ENCODE measurements at places on chromosomes 7 and 10.

DNA sequence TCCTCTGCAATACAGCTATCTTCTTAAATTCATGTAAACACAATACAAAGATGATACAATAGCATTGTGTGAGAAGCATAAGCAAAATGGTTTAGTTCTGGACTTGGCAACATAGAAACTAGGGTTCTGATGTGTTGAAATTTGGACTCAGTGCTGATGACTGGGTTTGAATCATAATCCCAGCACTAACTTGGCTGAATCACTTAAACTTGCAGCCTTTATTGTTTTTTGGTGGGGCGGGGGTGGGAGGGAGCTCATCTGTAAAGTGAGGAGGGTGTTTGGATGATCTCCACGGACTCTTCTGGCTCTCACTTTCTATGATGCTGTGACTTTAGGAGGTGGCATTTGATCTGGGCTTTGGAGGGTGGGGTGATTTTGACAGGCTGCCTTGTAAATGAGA, 158.2 kb downstream of the WNT2 start:
- DNase-seq: no peak

- DNase-seq: no peak
Measured at GRCh38 chr7:22202141-22202540, 154.8 kb downstream of the RAPGEF5 start.

DNA sequence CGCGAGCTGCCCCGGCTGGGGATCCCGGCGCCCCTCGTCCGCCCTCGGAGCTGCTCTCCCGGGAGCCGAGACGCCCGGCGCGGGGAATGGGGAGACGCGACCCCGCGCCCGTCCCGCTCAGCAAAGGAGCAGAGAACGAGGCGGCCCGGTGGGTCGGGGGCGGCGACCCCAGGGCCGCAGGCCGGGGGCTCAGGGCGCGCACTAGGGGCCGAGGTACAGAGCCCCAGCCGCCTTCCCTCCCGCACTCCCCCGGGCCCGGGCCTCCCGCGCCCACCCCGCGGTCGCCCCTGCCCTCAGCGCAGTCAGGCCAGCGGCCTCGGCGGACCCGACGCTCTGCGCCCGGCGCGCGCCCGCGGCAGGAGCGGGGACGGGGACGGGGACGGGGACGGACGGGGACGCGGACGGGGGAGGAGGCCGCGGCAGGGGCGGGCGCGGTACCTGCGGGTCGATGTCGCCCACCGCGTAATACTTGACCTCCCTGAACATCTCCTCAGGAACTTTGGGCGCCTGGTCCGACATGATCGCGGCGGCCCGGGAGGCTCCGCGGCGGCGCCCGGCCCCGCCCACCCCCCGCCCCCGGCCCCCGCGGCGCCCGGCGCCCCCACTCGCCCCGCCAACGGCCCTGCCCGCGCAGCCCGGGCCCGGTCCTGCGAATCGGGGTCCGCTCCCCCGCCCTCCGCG, 373 bp downstream of the PAXIP1 start:
- DNase-seq: no peak

DNA sequence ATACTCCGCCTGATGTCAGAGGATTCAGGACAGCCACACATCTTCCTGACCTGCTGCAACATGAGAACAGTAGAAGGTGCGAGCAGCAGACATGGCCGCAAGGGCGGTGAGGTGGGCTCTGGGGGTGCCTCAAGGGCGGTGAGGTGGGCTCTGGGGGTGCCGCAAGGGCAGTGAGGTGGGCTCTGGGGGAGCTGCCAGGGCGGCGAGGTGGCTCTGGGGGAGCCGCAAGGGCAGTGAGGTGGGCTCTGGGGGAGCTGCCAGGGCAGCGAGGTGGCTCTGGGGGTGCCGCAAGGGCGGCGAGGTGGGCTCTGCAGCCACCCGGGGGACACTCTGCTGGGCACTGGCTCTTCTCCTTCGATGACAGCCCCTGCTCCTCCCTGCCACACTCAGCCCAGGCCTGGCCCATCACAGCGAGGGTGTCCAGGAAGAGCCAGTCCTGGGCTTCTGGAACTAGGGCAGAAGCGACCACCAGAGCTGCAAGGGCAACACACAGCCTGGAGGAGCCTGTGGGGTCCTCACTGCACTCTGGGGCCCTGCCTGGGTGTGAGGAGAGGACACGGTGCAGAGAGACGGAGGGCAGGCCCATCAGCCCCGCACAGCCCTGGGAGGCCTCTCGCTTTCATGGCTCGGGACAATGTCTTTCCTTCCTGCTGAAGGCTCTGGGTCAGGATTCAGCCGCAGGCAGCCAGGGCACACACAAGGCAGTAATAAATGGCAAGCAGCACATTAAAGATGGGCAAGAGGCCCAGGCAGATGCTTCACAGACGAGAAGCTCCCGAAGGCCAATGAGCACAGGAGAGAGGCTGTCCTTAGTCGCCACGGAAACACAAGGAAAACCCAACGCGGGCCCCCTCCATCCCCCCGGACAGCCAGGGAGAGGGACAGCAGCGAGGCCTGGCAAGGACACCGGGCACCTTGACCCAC, 42.5 kb downstream of the STK32C start:
- DNase-seq: no peak
